ENCODE measurements at places on chromosomes 6 and 20.

DNA sequence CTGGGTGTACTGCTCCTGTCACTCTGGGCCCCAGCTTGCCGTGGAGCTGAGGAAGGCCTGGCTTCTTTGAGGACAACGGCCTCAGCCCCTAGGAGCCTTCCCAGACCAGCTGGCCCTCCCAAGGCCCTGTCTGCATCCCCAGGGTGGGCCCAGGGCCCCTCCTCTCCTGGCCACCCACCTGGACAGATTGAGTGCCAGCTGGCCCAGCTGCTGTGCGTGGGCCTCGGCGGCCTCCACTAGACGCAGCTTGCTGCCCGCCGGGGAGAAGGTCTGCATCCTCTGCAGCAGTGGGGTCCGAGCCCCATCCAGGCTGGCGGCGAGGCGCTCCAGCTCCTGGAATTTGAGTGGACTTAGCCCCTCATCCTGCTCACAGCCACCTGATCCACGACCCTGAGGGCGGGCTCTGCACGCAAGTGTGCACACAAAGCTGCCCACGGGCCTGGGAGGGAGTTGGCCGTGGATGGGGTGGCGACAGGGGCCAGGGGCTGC, 14.4 kb downstream of the ADRM1 start:
- no peak for DNase-seq

GRCh38 chr20:64112691-64113443, 5.5 kb upstream of the NPBWR2 start:
- DNase-seq: no peak

- no peak for DNase-seq
Observed at GRCh38 chr6:147176795-147177194, 27.4 kb upstream of the STXBP5 start.

DNA sequence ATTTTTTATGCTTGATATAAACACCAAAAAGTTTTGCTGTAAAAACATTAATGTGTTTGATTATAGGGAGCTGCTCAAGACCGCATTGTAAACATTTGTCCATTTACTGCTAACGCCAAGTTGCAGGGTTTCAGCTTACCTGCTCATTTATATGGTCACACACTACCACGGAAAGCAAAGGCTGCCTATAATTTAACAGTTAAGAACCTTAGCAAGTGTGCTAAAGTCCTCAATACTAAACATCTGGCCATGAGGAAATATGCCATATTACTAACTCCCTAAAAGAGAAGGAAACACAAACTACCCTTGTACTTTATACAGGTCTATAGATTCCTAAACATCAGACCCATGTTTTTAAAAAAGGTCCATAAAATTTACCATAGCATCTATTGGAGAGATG, 129.5 kb downstream of the ASCC3 start:
- DNase-seq: no peak

- DNase-seq: no peak
Observed at GRCh38 chr6:146381486-146381885, 162.1 kb upstream of the RAB32 start.

DNA sequence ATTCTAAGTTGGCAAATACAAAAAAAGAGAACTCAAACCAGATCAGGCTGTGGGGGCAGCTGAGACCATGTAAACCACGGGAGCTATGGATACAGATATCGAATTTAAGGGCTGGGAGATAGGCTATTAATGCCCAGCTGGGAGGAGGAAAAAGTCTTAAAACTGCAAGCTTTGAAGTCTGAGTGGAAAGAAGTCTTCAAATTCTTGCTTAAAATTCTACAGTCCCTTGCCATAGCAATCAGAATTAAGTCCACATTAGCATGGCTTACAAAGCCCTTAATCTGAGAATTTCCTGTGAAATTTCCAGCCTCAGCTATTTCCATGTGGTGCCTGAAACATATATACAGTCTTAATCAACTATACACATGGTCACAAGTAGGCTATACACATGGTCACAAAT, 465.0 kb upstream of the HSF2 start:
- no peak for DNase-seq

DNA sequence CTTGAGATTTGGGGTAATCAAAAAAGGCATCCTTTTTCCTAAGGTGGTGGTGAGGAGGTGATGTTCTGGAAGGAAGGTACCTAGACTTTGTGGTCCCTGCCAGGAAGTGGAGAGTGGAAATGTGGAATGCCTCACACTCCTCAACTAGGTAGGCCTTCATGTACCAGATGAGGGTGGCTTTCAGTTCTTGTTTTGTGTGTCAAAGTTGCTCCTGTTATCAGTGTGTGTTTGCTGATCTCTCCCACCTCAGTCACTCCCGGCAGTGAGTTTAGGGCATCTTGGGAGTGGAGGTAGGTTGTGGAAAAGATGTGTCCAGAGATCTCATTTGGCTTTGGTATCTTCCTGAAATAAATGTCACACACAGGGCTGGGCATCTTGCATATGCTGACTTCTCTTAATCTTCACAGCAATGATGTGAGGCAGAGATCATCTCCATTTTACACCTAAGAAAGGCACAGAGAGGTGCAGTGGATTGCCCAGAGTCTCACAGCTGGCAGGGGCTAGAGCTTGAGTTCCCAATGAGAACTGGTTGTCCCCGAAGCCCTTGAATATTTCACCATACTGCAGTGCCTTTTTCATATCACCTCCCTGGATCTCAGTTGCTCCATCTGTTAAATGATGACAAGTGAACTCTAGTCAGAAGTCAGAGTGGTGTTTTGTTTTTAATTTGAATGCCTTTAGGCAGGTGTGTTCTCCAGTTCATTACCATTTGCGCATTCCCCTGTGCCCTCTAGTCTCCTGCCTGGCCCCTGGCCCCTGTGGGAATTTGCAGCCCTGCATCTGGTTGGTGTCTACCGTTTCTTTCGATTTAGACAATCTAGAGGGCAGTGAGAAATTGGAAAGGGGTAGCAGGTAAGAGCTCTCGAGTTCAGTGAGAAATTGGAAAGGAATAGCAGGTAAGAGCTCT, 2.9 kb downstream of the PKIG start:
- peak; percentile 73 for DNase-seq

- DNase-seq: no peak
Observed at GRCh38 chr6:162651505-162651904, 76.1 kb downstream of the PRKN start.

- no peak for DNase-seq
Observed at GRCh38 chr6:34555007-34555322, 1.2 kb downstream of the SPDEF start.

DNA sequence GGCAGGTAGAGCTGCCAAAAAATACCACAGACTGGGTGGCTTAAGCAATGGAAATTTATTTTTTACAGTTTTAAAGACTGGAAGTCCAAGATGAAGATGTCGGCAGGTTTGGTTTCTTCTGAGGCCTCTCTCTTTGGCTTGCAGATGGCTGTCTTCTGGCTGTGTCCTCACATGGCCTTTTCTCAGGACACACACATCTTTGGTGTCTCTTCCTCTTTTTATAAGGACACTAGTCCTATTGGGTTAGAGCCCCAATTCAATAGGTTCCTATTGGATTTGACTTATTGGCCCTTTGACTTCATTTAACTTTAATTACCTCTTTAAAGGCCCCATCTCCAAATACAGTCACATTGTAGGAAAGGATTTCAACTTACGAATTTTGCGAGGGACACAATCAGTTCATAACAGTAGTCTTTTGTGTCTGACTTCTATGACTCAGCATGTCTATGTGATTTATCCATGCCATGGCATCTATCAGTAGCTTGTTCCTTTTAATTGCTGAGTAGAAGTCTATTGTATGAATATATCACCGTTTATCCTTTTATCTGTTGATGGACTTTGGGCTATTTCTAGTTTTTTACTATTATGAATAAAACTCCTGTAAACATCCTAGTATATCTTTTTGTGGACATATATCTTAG, 11.0 kb upstream of the TCP11 start:
- no peak for DNase-seq

DNA sequence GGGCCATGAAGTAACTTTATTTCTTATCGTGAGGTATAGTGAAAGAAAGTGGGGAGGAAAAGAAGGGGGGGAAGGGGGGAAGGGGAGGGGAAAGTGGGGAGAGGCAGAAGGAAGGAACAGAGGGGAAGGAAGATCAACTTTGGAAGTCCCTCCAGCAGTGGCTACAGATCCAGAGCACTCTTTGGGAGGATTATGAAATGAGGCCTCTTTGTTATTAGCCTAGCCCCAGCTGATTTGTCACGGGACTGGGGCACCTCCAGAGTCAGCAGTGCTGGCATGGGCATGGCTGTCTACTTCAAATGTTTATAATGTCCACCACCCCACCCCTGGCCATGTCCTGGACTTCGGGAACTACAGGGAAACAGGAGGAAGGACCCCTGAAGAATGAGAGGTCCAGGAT, 7.6 kb downstream of the MOCS1 start:
- no peak for DNase-seq

DNA sequence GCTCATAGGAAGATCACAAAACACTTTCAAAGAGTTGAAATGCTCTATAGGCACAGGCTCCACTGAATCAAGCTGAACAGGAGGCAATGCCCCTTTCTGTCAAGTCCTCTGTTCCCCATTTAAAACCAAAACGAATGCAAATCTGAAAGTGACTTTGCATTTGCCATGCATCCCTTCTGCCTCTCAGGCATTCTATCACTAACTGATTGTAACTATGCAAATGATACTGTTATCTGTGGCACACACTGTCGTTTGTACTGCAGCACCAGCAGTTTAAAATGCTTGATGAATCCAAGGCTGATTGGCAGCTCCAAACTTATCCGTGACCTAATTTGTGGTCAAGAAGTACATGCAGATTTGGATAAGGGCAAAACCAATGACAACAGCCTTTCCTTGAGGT, 1067.5 kb upstream of the MAP3K7 start:
- no peak for DNase-seq

DNA sequence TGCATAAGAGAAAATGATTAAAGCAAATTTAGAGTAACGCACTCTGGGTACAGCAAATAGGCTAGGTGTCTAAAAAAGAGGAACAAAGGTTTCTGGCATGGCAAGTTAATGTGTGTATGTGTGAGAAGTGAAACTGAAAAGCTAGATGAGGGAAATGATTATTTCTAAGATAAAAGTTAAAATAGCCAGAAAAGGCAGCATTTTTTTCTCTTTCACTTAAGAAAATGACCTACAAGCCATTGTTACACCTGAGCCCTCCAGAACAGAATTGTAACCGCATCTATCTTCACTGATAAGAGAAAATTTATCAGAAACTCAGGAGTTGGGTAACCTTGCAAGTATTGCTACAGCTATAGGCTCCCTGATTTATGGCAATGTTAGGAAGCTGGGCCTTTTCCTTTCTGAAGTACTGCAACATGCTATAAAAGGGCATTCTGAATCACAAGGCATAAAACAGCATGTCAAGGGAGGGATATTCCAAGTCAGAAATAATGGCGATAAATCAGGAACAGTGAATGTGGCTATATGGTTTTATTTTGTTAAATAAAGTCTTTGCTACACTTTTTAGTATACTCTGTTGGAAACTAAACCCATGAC, 395.3 kb downstream of the TBC1D32 start:
- DNase-seq: peak; percentile 52

DNA sequence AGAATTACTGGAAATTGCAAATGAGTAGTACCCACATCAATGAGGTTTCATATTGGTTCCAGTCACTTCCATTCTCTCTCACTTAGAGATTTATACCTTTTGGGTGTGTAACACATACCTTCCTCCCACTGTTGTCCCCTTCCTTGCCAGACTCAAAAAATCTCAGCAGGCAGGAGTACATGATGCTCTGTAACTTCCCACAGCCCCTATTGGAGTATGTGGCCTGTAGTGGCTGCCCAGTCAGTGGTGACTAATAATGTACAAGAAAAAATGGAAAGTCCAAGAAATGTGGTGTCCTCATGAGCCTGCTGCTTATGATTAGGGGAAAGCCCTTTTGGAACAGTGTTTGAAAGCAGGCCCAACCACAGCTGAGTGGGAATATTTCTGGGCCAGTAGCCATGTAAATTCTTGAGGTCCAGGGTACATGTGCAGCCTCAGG, 312.0 kb downstream of the ZFAND3 start:
- DNase-seq: peak; percentile 39

- DNase-seq: peak; percentile 45
Observed at GRCh38 chr20:34112600-34113101, 608 bp upstream of the EIF2S2 start.

DNA sequence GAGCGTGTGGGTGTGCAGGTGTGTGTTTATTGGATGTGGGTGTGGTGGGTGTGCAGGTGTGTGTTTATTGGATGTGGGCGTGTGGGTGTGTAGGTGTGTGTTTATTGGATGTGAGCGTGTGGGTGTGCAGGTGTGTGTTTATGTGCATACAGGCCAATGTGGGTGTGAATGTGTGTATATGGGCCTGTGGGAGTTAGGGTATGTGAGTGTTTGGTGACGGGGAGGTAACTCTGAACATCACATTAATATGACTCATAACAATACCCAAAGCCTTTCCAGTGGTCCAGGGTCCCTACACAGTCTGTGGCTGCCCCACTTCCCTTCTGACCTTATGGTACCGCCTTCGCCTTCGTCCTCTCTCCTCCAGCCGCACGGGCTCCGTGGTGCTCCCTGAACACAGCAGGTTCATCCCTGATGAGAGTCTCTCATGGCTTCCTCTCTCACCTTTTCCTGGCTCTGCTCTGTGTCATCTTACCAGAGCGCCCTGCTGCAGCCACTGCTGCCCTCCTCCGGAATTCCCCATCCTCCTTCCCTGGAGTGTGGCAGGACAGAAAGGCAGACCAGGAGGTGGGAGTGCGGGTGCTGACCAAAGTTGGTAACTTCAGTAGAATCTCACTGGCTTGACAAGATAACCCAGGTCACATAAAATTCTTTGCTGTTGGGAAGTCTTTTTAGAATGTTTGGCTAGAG, 80.0 kb downstream of the SLC2A10 start:
- DNase-seq: no peak

- no peak for DNase-seq
Observed at GRCh38 chr20:1663917-1664316, 6.3 kb upstream of the SIRPG start.

GRCh38 chr6:110529355-110529754, 52.9 kb upstream of the SLC22A16 start:
- DNase-seq: no peak

GRCh38 chr20:48463096-48463720, 364.6 kb downstream of the PREX1 start:
- no peak for DNase-seq

DNA sequence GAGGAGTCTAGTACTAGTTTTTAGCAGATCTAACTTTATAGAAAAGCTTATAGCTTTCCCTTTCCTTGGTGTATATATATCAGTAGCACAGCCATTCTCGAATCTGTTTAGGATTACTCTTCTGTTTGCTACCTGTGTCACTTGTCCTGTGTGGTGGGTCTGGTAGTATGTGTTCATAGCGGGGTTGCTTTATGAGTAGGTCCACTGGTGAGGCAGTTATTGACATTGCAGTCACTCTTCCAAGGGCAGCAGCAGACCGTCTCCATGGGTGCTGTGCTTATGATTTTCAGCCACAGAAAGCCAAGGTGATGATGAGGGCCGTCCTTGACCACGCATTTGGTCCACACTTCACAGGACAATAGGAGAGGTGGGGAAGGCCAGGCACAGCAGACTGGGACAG, 171.5 kb downstream of the CDKAL1 start:
- peak; percentile 47 for DNase-seq

Measured in GM12865 (cell line).